ENCODE measurements at places on chromosomes 1 and 21.

GRCh38 chr21:34202553-34203372 is 129.4 kb downstream of the MRPS6 start:
- DNase-seq: peak; percentile 34

GRCh38 chr1:40796939-40797667 is 13.5 kb downstream of the KCNQ4 start:
- DNase-seq: no peak

- DNase-seq: peak; percentile 57
Observed at GRCh38 chr1:238265866-238266265, 375.1 kb upstream of the ZP4 start.

DNA sequence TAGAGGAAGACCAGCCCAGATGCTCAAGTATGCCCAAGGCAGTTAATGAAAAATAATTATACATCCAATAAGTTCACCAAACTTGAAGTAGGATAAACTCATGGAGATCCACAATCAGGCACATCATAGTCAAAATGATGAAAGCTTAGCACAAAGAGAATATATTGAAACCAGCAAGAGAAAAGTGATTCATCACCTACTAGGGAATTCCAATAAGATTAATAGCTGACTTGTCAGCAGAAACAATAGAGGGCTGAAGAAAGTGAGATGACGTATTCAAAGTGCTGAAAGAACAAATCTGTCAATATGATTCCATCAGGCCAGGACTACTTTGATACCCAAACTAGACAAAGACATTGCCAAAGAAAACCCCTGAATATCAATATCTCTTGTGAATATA is 251.7 kb upstream of the BEND5 start:
- DNase-seq: no peak

DNA sequence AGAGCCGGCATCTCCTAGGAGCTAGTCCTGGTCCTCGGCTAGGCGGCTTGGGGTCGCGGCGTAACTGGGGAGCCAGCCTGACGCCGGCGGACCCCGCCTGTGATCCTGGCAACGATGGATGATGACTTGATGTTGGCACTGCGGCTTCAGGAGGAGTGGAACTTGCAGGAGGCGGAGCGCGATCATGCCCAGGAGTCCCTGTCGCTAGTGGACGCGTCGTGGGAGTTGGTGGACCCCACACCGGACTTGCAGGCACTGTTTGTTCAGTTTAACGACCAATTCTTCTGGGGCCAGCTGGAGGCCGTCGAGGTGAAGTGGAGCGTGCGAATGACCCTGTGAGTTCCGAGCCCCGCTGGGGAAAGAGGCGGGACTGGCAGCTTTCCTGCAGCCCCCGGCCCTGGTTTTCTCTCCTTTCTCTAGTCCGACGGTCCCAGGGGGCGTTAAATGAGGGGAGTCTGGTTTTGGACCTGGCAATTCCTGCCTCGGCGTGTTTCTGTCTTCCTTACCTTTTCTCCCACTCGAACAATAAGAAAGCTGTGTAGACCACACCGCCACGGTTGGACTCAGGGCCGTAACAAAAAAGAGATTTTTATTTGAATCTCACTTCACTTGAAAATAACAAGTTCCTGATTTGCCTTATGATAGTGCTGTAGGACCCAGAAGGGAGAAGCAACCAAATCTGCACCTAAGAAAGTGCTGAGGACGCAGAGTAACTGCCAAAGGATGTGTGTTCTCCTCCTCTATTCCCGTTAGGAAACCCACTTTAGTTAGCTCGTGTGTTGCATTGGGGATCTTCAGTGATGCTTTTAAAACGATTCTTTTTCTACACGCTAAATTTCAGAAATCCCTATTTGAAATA is at the start of gene SPRTN:
SPRTN (plus strand) TSS at position 24 of the 859 bp plus-strand sequence; CDS start at position 115, 91 bp downstream.
- DNase-seq: peak; percentile 9

DNA sequence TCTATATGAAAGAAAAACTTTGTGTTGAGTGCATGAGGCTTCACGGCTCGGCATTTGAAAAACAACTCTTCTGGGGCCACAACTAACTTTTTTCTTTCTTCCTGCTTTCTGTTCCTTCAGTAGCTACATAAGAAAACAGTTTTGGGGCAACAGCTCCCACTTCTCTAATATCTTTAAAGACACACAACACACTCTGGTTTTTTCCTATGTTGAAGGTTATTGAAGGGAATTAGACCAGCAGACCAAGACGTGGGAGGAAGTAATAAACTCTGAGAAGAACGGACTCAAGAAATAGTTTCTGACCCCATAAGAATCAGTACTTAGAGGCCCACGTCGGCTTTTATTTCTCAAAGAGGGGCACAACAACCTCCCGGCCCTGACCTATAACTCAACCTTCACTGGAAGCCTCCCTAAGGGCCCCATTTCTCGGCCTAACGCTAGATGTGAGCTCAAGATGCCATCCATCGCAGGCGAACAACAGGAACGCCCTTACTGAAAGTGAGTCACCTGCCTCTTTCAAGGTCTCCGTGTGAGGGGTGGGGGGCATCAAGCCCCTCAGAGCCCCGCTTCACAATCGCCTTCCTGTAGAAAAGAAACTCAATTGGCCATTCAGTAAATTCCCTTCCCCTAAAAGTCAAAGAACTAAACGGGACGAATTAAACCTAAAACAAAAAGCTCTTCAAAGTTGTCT is 844 bp downstream of the ZMYM6 start:
- DNase-seq: peak; percentile 51

GRCh38 chr1:87867626-87868025 is 538.9 kb downstream of the LMO4 start:
- peak; percentile 9 for DNase-seq

DNA sequence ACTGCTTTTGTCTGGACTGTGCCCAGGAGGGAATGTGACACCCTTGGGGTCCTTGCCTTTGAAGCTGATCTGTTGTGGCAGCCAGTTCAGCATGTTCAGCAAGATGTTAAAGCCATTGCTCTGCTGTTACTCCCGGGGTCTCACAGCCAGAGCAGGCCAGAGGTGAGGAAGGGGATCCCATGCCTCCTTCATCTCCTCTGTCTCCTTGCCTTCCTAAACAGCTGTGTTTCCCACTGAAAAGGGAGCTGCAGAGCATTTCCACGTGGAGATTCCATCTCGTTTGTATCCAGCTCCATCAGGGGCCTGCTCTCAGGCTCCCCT is 135.8 kb upstream of the COL6A1 start:
- no peak for DNase-seq

DNA sequence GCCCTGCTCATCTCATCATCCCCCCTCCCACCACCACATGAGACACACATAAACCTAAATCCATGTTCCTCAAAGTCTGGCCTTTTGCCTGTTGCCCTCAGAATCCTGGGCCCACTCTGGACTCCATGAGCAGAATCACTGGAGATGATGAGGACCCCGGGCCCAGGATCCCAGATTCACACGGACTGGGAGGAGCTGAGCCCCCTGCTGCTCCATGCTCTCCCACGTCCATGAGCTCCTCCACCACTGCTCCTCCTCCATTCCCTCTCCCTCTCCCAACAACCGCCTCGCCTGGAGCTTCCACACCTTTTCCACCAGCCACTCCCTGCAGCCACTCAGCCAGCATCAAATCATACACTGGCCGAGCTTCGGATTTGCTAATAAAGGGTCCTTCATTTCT is 47.6 kb downstream of the GLIS1 start:
- DNase-seq: no peak

DNA sequence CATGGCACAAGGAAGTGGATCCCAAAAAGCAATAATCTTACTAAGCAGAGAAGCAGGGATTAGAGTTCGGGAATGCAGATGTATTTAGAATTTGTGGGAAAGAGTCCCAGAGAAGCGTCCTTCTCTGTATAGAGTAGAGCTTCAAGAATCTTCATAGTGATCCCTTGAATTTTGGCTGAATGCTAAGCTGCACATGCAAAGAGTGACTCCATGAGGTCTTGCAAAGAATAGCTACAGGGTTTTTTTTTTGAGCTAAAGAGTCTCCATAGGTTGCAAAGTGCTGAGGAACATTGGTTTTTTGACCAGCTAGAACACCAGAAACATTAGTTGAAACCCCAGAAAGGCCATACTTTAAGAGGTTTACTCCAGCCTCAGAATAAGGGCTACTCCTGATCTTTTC is 206.7 kb downstream of the CTH start:
- no peak for DNase-seq

GRCh38 chr1:168825820-168826219 is 96.8 kb upstream of the DPT start:
- no peak for DNase-seq

DNA sequence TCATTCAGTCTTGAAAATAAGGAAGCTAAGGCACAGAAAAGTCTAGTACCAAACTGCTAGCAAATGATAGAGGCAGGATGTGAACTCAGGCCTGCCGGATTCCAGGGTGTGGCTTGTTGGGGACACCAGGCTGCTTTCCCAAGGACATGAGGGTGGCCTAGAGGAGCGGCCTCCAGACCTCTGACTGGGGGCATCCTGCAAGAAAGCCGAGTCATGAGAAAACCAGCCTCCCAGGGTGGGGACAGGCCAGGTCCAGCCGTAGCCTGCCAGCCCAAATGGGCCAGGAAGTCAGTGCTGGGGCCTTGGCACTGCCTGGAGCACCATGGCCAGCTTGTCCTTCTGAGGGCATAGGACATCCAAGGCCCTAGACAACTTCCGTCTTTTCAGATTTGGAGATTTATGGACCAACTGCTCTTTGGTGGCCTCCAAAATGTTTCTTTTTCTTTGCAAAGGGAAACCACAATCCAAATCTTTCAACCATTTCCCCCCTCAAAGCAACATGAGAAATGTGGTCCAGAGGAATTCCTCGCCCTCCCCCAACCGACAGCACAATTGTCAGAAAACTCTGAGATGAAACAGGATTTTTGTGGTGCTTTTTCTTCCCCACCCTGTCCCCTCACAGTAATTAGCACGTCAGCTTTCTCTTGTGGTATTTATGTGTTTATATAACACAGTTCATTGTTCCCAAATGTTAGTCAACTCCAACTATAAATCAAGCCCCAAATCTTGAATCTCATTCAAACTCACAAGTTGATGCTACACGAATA is 212.3 kb downstream of the KAZN start:
- DNase-seq: no peak

DNA sequence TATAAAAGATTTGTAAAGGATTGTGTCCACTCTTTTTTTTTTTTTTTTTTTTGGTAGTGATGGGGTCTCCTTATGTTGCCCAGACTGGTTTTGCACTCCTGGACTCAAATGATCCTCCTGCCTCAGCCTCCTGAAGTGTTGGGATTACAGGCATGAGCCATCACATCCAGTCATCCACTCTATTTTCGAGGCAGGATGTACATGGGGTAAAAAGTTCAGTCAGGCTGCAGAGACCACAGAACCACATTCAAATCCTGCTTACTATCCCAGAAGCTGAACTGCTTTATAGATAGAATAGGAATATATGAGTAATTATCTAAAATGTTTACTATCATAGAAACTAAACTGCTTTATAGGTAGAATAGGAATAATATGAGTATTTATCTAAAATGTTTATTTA is 26.0 kb upstream of the KCNK2 start:
- DNase-seq: no peak

GRCh38 chr1:81666586-81666985 is 134.1 kb upstream of the ADGRL2 start:
- DNase-seq: no peak

DNA sequence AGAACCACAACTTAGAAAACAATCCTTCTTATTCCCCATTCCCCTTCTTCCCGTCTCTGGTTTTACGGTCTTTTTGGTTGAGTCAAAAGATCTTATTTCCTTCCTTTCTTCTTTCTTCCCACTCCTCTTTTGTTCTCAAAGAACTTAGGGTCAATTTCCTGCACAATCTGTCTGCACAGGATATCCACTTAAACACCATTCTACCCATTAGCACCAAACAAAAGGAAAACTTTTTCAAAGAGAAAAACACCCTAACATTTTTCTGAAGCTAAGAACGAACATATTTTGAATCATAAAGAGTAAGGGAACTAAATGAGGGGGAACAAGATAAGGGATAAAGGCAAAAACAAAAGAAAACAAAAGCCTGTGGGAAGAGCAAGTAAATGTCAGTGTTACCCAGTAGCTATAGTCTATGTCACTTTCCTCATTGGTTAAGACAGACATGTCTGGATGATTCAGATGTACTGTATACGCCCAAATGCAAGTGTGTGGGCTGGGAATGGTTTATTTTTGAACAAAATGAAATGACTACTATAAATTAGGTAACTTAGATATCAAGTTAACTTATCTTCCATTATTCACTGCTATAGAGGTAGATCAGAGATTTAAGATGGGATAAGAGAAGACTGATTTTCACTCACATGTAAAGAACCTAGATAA is 59.9 kb downstream of the TOR3A start:
- DNase-seq: peak; percentile 87

DNA sequence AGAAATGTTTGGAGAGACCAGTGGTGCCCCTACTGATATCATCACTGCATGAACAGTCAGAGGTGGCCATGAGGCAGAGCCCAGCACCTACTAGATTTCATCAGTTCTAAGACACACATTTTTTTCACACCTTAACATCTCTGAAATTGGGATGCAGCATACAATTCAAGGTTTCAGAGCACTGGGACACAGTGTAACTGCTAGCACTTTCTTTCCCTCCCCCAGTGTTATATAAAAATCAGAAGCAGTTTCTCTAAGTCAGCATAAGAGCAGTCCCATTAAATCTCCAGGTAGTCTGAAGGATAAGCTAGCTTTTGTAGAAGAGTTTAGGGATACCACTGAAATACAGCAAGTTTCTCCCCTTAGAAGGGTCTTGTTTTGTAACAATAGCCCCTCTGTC is 10.0 kb upstream of the ANGPTL7 start:
- DNase-seq: no peak

- DNase-seq: peak; percentile 80
Observed at GRCh38 chr1:119987686-119988085, 81.8 kb downstream of the NOTCH2 start.

GRCh38 chr1:181556631-181557030 is 73.3 kb downstream of the CACNA1E start:
- DNase-seq: no peak

- DNase-seq: no peak
Observed at GRCh38 chr1:66576645-66577044, 42.7 kb downstream of the SGIP1 start.

DNA sequence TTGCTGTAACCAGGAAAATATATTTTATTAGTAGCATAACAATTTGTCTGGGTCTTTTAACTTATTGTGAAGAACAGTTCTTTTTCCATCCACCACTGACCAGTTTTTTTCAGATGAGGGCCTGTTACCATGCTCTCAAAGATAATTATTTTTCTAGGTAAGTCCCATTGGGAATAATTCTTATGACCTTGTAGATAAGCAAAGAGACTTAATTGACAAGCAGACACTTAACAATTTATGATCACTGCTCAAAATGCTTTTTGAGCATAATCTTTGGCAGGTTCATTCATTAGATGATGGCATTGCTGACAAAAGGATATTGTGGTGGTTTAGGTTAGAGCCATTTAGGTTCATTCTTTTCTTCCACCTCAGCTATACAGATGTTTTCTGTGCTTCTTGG is 6.6 kb downstream of the SNX27 start:
- no peak for DNase-seq
